ENCODE measurements at places on chromosomes 4 and X. TPM values are rescaled to one million over a fixed set of nuclear protein-coding genes. Genes with fewer than 3 reads are reported as not detected.

NDUFC1 gene
- 109 TPM for total RNA-seq

TIGD4 gene
- 0.35 TPM for total RNA-seq

EDNRA gene
- 15.0 TPM for total RNA-seq

NXF2B gene
- total RNA-seq = 0.76 TPM
